ENCODE measurements at places on chromosomes 4 and X.

DNA sequence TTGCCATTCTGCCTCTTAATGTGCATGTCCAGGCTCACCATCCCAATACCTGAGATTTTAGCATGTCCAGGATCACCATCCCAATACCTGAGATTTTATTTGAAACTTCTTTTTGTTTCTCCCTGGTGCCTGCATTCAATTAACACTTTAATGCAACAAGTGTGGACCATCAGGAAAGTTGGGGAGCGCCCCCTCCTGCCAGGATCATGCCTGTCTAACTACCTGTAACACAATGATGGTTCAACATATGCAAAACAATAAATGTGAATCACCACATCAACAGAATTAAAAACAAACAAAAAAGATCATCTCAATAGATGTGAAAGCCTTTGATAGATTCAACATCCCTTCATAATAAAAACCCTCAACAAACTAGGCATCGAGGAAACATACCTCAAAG is 1359.5 kb upstream of the DIAPH2 start:
- H3K36me3 ChIP-seq: no peaks in the 10 kb centered on the region
- no peak overlapping the region for H3K4me3 ChIP-seq
- no peaks in the 10 kb centered on the region for H3K4me1 ChIP-seq
- H3K27me3 ChIP-seq: no peaks in the 10 kb centered on the region
- no peak for DNase-seq

DNA sequence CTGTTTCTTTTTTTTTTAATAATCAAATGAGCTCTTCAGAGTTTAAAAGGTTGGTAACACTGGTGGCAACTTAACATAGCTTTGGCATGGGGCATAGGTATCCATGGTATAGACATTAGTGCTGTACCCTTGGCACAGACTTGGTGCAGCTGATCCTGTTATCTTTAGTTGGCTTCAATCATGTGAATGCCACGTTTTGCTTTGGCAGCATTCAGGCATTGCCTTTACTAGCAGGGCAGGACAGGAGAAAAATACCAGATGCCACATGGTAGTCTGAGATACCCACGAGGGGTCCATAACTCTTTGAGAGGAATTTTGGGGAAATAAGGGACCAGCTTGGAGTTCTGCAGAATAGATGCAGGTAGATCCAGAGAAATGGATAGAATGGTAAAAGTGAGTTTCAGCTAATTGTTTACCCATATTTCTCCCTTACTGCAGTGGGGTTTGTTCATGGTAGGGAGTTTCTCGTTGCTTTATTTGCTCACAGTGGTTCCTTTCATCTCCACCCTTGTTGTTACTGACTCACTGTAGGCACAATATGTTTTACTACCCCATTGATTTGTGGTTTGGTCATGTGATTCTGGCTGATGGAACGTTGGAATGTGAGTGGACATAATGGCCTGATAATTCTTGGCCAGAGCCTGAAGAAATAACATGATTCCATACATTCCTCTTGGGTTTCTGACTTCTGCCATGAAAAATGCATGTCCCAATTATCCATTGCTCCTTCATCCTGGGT is 342.7 kb downstream of the GLUD2 start:
- no peak overlapping the region for H3K4me3 ChIP-seq
- H3K27me3 ChIP-seq: no peaks in the 10 kb centered on the region
- no peaks in the 10 kb centered on the region for H3K36me3 ChIP-seq
- no peaks in the 10 kb centered on the region for H3K4me1 ChIP-seq

- DNase-seq: no peak
- no peaks in the 10 kb centered on the region for H3K4me1 ChIP-seq
- no peaks in the 10 kb centered on the region for H3K36me3 ChIP-seq
- no peaks in the 10 kb centered on the region for H3K27me3 ChIP-seq
Measured at GRCh38 chrX:23633834-23634580, 33.3 kb upstream of the PRDX4 start.

- H3K4me3 ChIP-seq: no peak overlapping the region
- H3K27me3 ChIP-seq: no peaks in the 10 kb centered on the region
- H3K27ac ChIP-seq: no peak overlapping the region
- H3K36me3 ChIP-seq: no peaks in the 10 kb centered on the region
- no peak for DNase-seq
Measured at GRCh38 chrX:43699475-43699874, 43.4 kb downstream of the MAOA start.

- H3K36me3 ChIP-seq: peaks cover 2% of the 10 kb centered on the region
- no peak for DNase-seq
- H3K4me3 ChIP-seq: no peak overlapping the region
- H3K4me1 ChIP-seq: no peaks in the 10 kb centered on the region
Measured at GRCh38 chr4:17794730-17795129, 13.3 kb upstream of the FAM184B start.

DNA sequence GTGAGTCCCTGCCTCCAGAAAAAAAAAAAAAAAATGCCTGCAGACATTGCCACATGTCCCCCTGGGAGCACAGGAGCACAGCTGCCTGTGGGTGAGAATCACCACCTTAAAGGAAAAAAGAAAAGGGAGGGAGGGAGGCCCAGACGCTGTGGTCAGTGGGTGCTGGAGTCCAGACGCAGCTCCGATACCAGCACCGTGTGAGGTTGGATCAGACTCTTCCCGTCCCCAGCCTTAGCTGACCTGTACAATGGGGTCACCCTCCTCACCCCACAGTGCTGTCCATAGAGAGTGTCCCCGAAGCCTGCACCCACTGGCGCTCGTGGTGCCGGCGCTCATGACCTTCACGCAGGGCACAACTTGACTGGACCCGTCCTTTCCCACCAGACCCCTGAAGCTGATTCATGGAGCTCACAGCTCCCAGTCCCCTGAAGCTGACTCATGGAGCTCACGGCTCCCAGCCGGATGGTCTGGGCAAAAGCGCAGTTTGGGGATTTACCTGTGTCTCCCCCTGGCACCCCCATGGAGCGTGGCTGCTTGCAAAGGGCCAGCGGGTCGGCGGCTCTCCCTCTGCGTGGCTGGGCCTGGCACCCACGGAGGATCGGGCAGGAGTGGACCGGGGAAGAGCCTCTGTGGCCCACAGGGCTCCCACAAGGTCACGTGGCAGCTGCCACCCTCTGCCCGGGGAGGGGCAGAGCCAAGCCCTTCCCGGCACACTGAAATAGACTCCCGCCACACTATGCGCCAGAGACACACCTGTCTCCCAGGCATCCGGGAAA is 31.4 kb downstream of the ABLIM2 start:
- H3K27ac ChIP-seq: no peak overlapping the region
- H3K27me3 ChIP-seq: no peaks in the 10 kb centered on the region
- DNase-seq: no peak
- peaks cover 5% of the 10 kb centered on the region for H3K4me1 ChIP-seq
- H3K36me3 ChIP-seq: no peaks in the 10 kb centered on the region

- no peak overlapping the region for H3K4me3 ChIP-seq
- no peaks in the 10 kb centered on the region for H3K36me3 ChIP-seq
- peaks cover 10% of the 10 kb centered on the region for H3K27me3 ChIP-seq
- DNase-seq: no peak
Measured at GRCh38 chr4:54107951-54108748, 8.2 kb downstream of the GSX2 start.

GRCh38 chr4:161573836-161574235 is 590.0 kb downstream of the FSTL5 start:
- H3K36me3 ChIP-seq: no peaks in the 10 kb centered on the region
- no peak overlapping the region for H3K4me3 ChIP-seq
- H3K4me1 ChIP-seq: no peaks in the 10 kb centered on the region
- no peaks in the 10 kb centered on the region for H3K27me3 ChIP-seq
- DNase-seq: no peak

- H3K27ac ChIP-seq: no peak overlapping the region
- H3K27me3 ChIP-seq: no peaks in the 10 kb centered on the region
- DNase-seq: no peak
Measured at GRCh38 chr4:101885574-101885973, 95.0 kb downstream of the BANK1 start.

GRCh38 chr4:98627531-98628257 is 30.7 kb downstream of the TSPAN5 start:
- no peak overlapping the region for H3K4me3 ChIP-seq
- no peaks in the 10 kb centered on the region for H3K36me3 ChIP-seq
- no peak overlapping the region for H3K27ac ChIP-seq
- no peak for DNase-seq
- no peaks in the 10 kb centered on the region for H3K27me3 ChIP-seq
- peaks cover 39% of the 10 kb centered on the region for H3K4me1 ChIP-seq

GRCh38 chr4:59938166-59938565 is 1262.0 kb upstream of the ADGRL3 start:
- no peaks in the 10 kb centered on the region for H3K4me1 ChIP-seq
- no peak overlapping the region for H3K27ac ChIP-seq
- no peak for DNase-seq
- no peaks in the 10 kb centered on the region for H3K36me3 ChIP-seq

GRCh38 chr4:28490669-28491068 is 1630.0 kb downstream of the STIM2 start:
- no peak overlapping the region for H3K4me3 ChIP-seq
- H3K36me3 ChIP-seq: no peaks in the 10 kb centered on the region
- no peak for DNase-seq
- no peaks in the 10 kb centered on the region for H3K4me1 ChIP-seq
- H3K27ac ChIP-seq: no peak overlapping the region

DNA sequence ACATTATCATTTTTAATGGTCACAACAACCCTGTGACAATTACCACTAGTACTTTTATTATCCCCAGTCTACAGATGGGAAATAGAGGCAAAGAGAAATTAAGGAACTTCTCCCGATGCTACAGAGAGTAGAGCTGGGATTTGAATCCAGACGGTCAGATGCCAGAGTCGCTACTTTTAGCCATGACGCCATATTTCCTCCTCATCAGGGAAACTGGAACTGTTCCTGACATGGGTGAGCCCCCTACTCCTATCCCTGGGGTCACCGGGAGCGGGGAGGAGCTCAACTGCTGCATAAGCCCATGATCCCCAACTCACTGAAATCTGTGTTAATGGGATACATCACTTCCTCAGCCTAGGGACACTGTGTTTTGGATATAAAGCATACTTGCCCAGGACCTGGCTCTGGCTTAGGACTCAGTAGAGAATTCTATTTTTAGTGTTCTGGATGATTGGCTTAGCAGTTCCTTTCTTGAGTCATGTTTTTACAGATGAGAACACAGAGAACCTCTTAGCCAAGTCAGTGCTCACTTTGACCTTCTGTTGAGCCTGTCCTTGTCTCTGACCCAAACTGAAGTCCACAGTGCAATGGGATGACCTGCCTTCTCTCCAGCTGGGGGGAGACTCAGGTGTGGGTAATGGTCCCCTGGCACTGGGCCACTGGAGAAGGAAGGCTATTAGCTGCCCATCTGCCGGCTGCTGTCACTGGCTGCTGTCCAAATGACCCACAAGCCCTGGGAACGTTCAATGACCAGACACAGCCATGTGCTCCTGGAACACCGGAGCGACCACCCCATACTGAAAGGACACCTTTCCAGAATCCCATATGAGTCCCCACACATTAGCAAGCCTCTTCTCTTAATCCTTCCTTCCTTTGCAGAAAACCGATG is 90.8 kb upstream of the SHISA3 start:
- no peak overlapping the region for H3K27ac ChIP-seq
- DNase-seq: no peak
- no peak overlapping the region for H3K4me3 ChIP-seq
- no peaks in the 10 kb centered on the region for H3K27me3 ChIP-seq

GRCh38 chrX:9542106-9542760 is 77.4 kb downstream of the TBL1X start:
- DNase-seq: no peak
- H3K4me3 ChIP-seq: no peak overlapping the region
- no peaks in the 10 kb centered on the region for H3K36me3 ChIP-seq
- peaks cover 4% of the 10 kb centered on the region for H3K4me1 ChIP-seq
- H3K27me3 ChIP-seq: no peaks in the 10 kb centered on the region
- H3K27ac ChIP-seq: no peak overlapping the region

DNA sequence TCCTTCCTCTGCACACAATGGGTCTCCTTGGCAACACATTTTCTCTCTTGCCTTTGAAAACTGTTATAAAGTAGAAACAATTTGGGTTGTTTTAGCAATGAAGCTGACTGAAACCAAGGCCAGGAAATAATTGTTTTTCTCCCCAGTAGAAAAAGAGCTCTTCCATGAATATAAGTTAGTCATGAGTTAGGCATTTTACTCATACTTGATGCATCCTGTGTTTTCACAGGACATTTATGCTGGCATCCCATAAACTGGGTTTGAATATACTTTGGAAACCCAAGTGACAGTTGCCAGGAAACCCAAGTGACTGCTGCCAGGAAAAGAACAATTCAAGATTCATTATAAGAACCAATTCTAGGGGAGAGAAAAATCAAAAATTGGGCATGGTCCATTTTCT is 128.6 kb upstream of the NPY2R start:
- no peaks in the 10 kb centered on the region for H3K36me3 ChIP-seq
- H3K4me1 ChIP-seq: peaks cover 4% of the 10 kb centered on the region

GRCh38 chr4:47530801-47531200 is 45.7 kb downstream of the ATP10D start:
- DNase-seq: no peak
- peaks cover 13% of the 10 kb centered on the region for H3K36me3 ChIP-seq
- no peaks in the 10 kb centered on the region for H3K27me3 ChIP-seq
- peaks cover 37% of the 10 kb centered on the region for H3K4me1 ChIP-seq
- peak overlapping the region; percentile 53 for H3K27ac ChIP-seq
- H3K4me3 ChIP-seq: no peak overlapping the region

- no peak overlapping the region for H3K4me3 ChIP-seq
- peaks cover 1% of the 10 kb centered on the region for H3K4me1 ChIP-seq
- no peaks in the 10 kb centered on the region for H3K27me3 ChIP-seq
- H3K36me3 ChIP-seq: no peaks in the 10 kb centered on the region
- no peak overlapping the region for H3K27ac ChIP-seq
Measured at GRCh38 chr4:123114915-123115756, 192.7 kb upstream of the NUDT6 start.

DNA sequence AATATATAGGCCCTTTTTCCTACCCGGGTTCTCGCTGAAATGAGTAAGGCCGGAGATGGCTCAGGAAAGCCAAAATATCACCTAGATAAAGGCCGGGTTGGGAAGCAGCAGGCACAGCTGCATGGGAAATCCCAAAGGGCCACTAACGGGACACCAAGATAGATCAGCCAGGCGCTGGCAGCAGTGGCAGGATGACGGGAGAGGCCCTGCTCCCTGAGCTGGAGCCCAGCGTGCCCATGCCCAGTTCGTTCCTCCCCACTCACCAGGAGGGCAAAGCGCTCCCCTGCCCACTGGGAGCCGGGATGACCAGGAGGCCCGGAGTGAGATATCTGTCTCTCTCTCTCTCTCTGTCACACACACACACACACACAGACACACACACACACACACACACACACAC is 109.8 kb downstream of the DCTD start:
- DNase-seq: no peak
- H3K4me3 ChIP-seq: peak overlapping the region; percentile 64
- no peaks in the 10 kb centered on the region for H3K36me3 ChIP-seq
- H3K27ac ChIP-seq: no peak overlapping the region
- H3K27me3 ChIP-seq: no peaks in the 10 kb centered on the region
- H3K4me1 ChIP-seq: no peaks in the 10 kb centered on the region

DNA sequence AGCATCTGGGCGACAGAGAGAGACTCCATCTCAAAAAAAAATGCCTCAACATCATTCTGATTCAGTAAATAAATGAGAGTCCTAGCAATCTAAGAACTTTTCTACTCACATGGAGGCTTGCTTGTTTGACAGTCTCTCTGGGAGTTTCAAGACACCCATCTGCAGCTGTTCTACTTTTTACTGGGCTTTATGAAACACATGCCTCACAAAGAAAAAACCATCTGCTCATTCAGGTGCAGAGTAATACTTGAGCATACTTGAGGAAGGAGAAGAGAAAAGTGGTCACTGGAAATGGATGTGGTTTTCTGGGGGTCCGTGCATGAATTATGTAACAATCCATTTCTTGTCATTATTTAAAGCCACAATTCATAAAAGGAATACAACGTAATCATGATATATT is 87.1 kb upstream of the DDX53 start:
- no peak overlapping the region for H3K27ac ChIP-seq
- no peaks in the 10 kb centered on the region for H3K4me1 ChIP-seq
- H3K4me3 ChIP-seq: no peak overlapping the region
- no peaks in the 10 kb centered on the region for H3K36me3 ChIP-seq
- no peak for DNase-seq

Data from thoracic aorta (tissue), 2 donors.